Progenitor cell of endocrine pancreas (in vitro differentiated cells): ENCODE measurements at places on chromosomes 11 and 22.

- DNase-seq = no peak
Measured at GRCh38 chr11:71155846-71156245, 96.5 kb downstream of the SHANK2 start.

DNA sequence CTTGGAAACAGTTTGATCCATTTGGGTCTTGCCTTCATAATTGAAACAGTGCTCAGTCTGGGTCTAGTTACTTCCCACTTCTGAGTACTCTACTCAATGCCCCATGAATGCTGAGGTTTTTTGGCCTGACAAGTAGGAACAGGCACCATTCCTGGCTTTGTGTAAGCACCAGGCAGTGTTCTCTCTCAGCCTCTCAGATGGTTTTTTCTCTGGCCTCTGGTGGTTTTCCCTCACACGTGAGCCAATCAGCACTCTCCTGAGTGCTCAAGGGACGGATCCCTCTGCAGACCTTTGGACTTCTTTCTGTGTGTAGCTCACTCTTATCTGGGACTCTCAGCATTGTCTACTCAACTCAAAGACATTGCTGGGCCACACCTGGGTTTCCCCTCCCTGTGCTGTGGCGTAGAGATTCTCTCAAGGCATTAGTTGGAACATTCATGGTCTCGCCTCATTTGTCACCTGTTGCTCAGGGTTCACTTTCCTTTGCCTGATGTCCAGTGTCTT lies 21.3 kb downstream of the SIK2 start:
- DNase-seq = no peak

DNA sequence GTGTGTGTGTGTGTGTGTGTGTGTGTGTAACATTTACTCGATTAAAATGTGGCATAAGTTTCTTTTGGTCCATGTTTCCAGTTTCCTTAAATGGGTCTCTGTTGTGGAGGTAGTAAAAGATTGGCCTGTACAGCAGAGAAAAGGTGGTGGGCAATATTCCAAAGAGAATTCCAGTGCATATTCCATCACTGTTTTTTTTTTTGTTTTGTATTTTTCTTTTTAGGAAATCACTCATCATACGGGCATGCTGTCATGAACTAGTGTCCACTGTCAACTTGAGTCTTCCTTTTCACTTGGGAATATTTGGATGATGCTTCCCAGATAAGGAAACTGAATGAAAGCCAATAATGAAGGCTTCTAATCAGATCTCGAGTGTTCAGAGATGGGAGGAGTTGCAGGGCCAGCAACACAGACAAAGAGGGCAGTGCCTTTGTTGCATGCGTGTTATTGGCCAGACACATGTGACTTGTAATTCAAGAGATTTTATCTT lies 95.2 kb upstream of the PDGFD start:
- DNase-seq = no peak

GRCh38 chr11:11982461-11982860 lies 26.0 kb downstream of the DKK3 start:
- no peak for DNase-seq

DNA sequence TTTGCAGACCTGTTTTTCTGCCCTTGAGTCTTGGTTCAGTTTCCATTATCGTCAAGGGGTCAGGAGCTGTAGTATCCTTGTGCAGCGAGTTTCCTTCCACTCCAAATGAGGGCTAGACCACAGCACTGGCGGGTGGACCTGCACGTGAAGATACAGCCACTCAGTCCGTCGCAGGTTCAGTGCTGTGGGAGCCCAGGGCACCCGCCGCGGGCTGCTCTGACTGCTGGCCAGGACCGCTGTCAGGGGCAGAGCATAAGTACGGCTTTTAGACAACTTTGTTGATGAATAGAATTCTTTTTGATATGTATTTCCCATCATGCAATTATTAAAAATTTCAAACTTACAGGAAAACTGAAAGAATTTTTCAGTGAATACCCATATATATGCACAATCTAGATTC lies 56.6 kb downstream of the NF2 start:
- DNase-seq = no peak

DNA sequence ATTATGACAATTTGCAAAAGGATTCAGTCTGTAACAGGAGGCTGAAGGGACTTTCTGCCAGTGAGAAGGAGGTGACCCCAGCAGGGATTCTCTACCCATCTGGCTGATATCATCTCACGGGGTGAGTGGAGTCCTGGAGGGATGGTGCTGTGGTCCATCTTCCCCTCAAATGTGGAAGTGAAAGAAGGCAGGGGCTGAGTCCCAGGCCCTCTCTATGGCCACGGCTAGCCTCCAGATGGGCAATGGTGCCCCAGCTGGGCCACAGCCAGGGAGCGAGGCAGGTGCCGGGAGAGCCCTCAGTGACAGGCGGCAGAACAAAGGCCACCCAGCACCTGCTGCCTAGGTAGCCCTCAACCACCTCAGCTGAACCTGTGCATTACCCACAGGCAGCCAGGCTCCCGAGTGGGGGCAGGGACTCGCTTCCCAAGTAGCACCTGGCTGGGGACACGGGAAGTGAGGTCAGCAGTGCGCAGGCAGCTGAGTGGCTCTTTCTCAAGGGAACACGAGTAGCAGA lies 6.7 kb downstream of the NECTIN1 start:
- DNase-seq = no peak

DNA sequence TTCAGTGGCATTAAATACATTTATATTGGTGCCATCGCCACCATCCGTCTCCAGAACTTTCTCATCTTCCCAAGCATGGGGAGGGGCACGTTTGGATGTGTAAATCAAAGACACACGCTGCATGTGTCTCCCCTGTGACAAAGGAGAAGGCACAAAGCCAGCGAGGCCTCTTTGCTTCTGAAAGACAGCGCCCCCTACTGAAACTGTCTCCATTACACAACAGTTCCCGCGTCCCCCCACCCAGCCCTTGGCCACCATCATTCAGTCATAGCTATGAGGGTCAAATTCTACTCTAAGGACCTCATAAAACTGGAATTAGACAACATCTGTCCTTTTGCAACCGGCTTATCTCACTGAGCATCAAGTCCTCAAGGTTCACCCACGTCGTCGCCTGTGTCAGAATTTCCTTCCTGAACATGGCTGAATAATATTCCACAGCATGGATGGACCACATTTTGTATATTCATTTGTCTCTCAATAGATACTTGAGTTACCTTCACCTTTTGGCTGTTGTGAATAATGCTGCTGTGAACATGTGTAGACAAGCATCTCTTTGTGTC lies 64.8 kb downstream of the IGF2 start:
- no peak for DNase-seq

GRCh38 chr11:66126064-66126463 lies 56.0 kb downstream of the PACS1 start:
- DNase-seq = no peak

GRCh38 chr22:49656291-49656851 lies 171.3 kb downstream of the BRD1 start:
- DNase-seq = no peak

DNA sequence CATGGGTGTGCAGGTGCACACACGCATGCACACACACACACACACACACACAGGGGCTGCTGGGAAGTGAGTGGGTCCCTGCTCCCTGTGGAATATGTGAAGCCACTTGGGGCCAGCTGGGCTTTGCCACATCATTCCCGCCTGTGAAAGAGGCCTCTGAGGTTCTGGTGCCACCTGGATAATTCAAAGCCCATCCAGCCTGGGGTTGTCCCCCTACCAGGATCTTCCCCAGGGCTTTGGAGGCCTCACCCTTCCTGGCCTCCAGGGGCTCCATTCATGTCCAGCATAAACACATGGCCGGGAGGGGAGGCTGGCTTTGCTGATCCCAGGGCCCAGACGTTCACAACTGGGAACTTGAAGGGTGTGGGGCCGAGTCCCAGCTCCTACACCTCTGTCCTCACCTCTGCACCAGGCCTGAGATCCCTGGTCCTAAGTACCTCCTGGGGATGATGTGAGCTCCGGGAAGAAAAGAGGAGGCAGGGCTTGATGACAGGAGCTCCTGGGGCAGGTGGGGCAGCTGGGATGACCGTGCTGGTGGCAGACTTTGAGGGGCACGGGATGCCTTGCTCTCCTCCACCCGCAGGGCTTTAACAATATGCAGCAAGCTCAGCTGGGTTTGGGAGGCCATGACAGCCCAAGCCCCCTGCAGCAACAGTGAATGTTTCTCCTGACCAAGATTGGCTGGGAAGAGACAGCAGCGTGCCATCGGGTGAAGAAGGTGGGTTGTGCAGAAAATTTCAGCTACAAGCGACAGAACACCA lies 14.2 kb downstream of the LINC01488 start:
- no peak for DNase-seq

DNA sequence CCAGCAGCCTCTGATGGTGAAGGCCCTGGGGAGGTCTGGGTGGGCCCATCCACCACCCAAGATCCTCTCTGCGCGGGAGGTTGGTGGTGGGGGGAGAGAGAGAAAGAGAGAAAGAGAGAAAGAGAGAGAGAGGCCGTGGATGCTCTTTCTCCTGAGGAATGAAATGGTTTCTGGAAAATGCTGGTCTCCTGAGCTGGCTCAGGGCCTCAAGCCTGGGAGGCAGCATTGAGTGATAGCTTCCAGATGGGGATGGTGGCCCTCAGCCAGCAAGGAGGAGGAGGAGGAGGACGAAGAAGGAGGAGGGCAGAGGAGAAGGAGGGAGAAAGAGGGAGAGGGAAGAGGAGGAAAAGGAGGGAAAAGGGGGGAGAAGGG lies 4.6 kb downstream of the TSPAN32 start:
- DNase-seq = no peak
